HT-29 (cell line): ENCODE measurements at places on chromosomes 3 and 15.

DNA sequence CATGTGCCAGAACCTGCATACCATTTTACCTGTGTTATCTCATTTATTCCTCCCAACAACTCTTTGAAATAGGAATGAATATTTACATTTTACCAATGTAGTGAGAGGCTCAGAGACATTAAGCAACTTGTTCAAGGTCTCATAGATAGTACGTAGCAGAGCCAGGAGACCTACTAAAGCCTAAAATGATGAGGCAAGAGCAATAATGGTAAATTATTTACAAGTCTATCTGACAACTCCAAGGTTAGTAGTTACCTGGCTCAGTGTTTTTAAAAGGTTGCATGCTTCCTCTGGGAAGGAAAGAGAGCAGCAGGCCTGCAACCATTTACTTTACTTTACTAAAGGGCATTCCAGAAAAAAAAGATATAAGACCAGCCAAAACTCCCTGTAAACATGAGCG, 103.0 kb downstream of the CFAP20DC start:
- no peak for DNase-seq

DNA sequence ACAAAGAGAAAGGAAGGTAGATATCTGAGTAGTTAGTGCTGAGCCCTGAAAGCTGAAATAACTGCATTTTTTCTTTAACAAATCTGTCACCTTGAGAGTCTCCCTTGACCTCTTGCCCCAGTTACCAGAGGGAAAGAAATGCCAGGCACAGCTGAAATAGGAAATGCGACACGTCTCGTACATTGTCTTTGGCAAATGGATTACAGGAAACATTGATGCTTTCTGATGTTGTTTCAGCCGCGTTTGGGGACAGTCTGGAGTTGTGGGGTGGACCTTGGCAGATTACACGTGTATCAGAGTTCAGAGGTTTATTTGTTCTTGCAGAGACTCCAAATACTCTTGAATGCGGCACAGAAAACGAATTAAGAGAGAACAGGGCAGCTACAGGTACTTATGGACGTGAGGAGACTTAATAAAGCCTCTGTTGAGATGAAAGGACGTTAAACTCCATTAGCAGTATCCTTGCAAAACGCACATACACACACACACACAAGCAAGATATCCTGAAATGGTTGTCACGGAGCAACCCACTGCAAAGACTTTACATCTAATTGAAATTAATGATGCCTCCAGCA, 272.8 kb upstream of the RORA start:
- no peak for DNase-seq

DNA sequence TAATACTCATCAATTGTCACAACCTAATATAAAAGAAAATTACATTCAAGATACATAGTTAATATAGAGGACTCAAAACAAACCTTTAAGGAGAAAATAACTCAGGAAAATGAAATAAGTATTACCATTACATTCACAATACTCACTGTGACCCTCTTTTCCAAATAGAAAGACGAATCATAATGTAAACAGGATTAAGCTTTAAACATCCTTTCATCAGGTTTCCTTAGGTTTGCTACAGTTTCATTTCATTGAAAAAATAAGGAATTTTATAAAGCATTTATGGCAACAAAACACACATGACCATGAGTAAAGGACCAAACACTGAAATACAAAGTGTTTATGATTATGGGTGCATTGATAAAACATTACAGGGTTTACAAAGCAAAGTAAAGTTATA, 162.7 kb downstream of the ALCAM start:
- no peak for DNase-seq

- DNase-seq = no peak
These were observed 16.0 kb downstream of the NR2F2 start for GRCh38 chr15:96346409-96346970.

- DNase-seq = peak; percentile 66
These were observed 75.4 kb upstream of the ABHD17C start for GRCh38 chr15:80619680-80620079.

DNA sequence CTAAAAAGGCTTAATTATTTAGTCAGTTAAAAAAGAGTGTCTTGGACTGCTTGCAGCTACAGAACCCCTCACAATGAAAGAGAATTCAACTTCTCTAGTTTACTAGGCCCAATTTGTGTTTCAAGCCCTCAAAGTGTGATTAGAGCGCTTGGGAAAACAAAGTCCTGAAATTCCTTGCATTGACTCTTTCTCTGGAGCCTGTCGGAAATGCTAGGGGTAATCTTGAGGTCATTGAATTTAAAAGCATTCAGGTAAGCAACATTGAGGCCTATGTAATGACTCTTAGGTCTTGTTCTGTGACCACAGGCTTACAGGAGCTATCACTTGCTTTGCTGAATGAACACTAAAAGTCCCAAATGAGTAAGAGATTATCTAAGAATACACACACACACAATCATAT, 186.0 kb downstream of the NLGN1 start:
- DNase-seq = no peak
